ENCODE measurements at places on chromosomes 7 and 10.

- DNase-seq: no peak
These were observed 40.5 kb downstream of the C10orf120 start for GRCh38 chr10:122659126-122659525.

- DNase-seq: no peak
These were observed 553.3 kb downstream of the MDFIC start for GRCh38 chr7:115475206-115475605.

GRCh38 chr7:80287400-80288174 lies 153.0 kb downstream of the GNAI1 start:
- no peak for DNase-seq

DNA sequence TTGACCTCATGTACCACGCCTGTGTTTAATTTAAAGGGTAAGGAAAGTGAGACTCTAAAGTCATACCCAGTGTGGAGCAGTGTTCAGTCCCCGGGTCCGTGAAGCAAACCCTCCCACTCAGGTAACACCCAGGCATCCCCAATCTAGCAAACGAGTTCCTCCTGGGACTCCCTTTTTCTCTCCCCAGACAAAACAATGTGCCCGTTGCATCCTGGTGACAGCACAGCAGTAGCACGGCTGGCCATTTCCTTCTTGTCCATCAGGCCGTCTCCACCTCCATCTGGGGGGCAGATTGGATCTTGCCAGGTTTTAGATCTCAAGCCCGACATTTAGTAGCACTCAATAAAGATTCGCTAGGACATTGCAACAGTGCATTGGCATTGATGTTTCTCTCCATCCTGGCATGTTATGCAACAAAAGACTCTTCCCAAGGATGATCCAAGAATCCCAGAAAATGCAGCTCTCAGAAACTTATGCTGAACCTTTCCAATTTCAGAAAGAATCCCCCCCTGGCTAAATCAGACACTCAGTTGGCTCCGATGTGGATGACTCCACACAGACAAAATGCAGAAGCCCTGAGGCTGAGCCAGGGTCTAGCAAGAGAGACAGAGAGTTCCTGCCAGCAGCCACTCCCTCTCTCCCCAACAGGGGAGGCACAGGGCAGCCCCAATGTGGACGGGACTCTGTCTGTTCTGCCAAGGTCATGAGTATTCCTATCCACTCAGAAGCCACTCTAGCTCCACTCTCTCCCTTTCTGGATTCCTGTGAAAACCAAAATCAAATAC lies 274.5 kb upstream of the MGMT start:
- DNase-seq: no peak

DNA sequence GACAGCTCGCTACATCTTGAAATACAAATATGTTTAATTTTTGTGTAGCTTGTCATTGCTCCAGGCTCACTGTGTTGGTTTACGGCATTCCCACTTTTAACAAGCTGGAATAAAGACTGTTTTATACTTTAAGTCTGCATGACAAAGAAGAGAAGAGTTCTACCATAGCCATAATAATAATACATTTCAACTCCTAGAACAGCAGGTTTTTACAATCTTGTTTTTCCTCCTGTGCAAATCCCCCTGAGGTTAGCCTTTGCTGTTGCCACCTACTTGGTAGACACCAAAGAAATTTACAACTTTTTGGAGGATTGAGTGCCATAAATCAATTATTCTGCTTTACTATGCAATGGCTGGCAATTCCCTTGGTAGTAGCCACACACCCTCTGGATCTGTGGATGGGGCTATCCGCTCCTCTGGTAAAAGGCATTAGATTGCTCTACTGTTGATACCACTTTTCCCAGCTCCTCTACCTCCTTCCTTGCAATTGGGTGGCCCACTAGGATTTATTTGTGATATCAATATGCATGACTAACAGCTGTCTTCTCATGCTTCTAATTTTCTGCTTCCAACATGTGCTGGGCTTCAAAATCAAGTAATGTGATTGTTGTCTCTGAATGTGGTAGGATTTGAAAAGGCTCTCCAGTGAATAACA lies 60.2 kb downstream of the SFMBT2 start:
- DNase-seq: no peak
